Muscle of arm (tissue), 14 donors: ENCODE measurements at places on chromosomes 11 and 22. TPM values are rescaled to one million over a fixed set of nuclear protein-coding genes. Genes with fewer than 3 reads are reported as not detected.

Gene OTOG
- not detected for polyA plus RNA-seq

GRCh38 chr22:35170716-35171697 is 86.3 kb upstream of the HMGXB4 start:
- no peak for DNase-seq

GRCh38 chr11:113675003-113675561 is 31.0 kb downstream of the TMPRSS5 start:
- DNase-seq = no peak

Gene LDHAL6A
- polyA plus RNA-seq = 0.18 TPM

Gene KIF18A
- 4.8 TPM for polyA plus RNA-seq

- DNase-seq = no peak
These were observed 4.9 kb upstream of the SCN3B start for GRCh38 chr11:123659311-123659710.

DNA sequence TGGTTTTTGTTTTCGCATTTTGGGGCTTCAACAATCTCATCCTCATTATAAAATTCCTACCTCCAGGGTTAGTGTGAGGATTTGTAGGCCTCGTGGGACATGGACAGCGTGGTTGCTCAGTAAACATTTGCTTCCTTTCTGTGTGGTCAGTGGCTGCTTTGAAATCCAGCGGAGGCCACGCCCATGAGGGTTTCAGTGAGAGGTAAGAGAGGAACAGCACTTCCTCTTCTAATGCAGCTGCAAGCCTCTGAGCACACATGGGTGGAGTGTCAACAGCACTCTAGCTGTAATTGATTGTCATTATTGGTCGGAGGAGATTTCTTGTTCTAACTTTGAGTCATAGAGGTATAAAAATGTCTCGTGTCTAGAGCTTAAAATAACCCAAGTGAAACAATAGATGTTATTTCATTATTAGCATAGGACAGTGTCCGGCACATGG is 6.0 kb upstream of the ARHGAP42 start:
- DNase-seq = no peak

- DNase-seq = no peak
These were observed 232.2 kb upstream of the PITPNB start for GRCh38 chr22:28151151-28151816.

Gene TIGD3
- not detected for polyA plus RNA-seq

DNA sequence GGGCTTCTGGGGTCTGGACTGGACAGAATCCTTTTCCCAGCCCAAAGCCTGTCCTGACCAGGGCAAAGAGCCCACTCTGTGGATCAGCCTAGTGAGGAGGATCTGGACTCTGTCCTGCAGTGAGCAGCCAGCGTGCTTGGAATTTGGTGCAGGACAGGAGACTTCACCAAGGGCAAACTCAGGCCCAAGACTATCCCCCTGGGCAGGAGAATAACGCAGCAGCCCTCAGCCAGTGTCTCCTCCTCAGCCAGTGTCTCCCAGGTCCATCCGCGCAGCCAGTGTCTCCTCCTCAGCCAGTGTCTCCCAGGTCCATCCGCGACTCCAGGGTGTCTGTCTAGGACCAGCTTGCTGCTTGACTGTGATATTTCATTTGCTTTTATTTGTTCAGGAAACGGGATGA is 1334.0 kb downstream of the TBC1D22A start:
- DNase-seq = no peak

DNA sequence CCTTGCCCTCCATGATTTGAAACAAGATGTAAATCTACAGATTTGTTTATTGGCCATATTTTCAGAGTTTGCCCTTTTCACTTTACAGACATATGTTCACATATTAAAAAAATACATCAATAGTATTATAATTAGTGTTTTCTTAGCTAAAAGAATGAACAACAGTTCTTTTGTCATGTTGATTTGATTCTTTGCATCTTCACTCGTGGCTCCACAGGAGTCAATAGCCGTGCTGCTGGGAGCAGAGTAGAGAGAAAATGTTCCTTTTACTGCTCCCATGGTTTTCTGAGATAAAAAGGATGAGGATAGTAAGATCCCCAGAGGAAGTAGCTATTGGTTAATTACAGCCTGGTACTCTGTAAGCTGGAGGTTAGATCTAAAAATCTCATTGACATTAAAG is 151.2 kb downstream of the PGR start:
- DNase-seq = no peak

GRCh38 chr11:47399860-47400767 is 8.3 kb upstream of the SLC39A13 start:
- DNase-seq = no peak

DNA sequence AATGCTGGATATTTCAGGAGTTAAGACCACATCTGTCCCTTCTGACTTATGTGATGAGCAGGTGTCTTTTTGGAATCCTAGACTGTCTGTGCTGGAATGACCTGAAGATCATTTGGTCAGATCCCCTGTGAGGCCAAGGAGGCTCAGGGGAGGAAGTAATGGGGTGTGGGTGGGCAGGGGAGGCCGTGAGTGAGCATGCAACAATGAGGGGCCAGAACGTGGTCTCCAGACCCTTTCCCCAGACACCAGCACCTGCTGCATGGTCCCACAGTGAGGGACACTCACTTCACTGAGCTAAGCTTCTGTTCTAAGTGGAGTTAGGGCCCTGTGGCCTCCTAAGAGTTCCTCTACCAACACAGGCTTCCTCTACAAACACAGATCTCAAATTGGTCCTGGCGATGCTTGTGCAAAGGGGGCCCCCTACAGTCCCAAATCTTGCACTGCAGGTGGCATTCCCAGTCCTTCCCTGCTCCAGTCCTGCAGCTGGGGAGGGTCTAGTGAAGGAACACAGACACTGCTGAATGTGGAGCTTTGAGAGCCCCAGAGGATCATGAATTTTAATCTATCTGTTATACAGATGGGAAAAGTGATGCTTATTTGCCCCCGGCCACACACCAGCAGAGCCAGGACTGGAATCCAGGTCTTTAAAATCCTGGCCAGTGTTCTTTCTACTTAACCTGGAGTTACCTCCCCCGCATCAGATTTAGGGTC is 7.4 kb downstream of the USP2 start:
- peak; percentile 75 for DNase-seq

- DNase-seq = no peak
These were observed 88.1 kb downstream of the RRAS2 start for GRCh38 chr11:14270690-14271542.

- DNase-seq = no peak
These were observed 288.3 kb downstream of the CADM1 start for GRCh38 chr11:115215694-115216617.

- peak; percentile 26 for DNase-seq
These were observed 4.6 kb upstream of the RNF185 start for GRCh38 chr22:31155422-31155821.

Gene NEAT1
- polyA plus RNA-seq = 42.7 TPM

Gene MMP8
- not detected for polyA plus RNA-seq

GRCh38 chr11:110526323-110526722 is 96.6 kb downstream of the FDX1 start:
- no peak for DNase-seq

Gene DCHS1
- 48.1 TPM for polyA plus RNA-seq

DNA sequence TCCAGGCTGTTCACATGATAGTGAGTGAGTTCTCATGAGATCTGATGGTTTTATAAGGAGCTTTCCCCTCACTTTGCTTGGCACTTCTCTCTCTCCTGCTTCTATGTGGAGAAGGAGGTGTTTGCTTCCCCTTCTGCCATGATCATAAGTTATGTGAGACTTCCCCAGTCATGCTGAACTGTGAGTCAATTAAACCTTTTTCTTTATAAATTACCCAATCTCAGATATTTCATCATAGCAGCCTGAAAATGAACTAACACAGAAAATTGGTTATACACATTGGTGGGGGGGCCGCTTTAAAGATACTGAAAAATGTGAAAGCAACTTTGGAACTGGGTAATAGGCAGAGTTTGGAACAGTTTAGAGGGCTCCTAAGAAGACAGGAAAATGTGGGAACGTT is 741.1 kb upstream of the LUZP2 start:
- no peak for DNase-seq

DNA sequence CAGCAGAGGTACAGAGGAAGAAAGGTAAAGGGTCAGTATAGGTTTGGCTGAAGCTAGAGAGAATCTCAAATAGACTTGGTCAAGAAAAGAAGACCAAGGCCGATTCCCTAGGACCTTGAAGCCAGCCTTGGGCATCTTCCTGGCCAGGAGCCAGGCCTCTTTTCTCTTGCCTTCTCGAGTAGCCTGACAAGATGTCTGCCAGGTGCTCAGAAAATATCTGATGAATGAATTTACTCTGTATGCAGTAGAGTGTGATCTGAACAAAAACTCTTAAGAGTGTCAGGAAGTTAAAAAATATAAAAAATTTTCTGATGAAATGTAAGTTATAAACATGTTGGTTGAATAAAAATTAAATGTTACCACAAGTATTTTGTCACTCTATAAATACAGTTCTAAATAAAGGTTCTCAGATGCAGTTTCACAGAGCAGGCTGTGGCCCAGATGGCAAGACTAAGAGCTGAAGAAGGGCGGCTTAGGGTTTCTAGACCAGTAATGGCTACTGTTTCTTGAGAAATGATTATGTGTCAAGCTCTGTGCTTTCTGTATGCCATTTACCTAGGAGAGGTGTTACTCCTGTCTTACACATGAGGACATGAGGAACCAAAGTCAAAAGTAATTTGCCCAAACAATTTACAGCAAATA is 98.1 kb downstream of the ATXN10 start:
- no peak for DNase-seq

DNA sequence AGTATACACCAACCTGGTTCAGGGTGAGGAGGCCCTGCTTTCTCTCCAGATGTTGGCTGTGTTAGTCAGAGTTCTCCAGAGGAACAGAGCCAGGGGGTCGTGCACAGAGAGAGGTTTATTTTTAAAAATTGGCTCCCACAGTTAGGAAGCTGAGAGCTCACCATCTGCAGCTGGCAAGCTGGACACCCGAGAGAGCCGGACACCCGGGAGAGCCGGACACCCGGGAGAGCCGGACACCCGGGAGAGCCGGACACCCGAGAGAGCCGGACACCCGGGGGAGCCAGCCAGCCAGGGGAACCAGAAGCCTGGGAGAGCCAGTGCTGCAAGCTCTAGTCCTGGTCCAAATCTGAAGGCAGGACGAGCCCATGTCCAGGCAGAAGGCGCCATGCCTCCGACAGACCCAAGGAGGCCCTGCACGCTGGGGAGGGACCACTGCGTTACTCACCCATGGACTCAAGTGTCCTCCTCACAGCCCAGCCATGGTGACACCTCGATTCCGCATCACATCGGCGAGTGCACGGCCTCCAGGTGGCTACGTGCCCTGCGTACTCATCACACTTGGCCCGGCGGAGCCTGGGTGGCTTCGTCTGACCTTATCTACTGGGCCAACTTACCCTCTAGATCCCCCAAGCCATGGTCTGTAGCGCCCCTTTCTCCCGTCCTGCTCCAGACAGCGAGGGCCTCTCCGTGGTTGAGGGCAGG is 99.0 kb downstream of the BRD1 start:
- DNase-seq = no peak

GRCh38 chr11:66877588-66878385 is 20.9 kb downstream of the LRFN4 start:
- DNase-seq = no peak

GRCh38 chr11:102734650-102735049 is 9.9 kb upstream of the MMP8 start:
- no peak for DNase-seq

Gene SERPING1
- 91.4 TPM for polyA plus RNA-seq

Gene CNTN5
- polyA plus RNA-seq = 5.5 TPM

- no peak for DNase-seq
These were observed 67.3 kb upstream of the BARX2 start for GRCh38 chr11:129308241-129308865.

DNA sequence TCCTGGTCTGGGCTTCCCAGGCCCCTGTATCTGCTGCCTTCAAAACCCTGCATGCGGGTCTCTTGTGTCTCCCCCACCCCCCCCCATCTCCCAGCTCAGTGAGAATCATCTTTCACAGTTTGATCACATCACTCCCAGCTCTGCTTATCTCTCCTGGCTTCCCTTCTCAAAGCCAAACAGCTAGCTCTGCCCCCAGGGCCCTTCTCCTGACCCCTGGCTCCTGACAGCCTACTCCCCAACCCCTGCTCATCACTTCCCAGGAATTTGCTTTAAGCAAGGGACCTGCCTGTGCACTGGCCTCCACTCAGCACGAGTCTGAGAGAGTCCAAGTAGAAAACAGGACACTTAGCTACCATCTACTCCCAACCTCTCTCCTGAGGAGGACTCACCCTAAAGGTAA is 342.7 kb downstream of the TENM4 start:
- DNase-seq = no peak

Gene SEPTIN3
- 1.2 TPM for polyA plus RNA-seq

GRCh38 chr11:118928870-118929500 is 3.3 kb upstream of the BCL9L start:
- peak; percentile 92 for DNase-seq

DNA sequence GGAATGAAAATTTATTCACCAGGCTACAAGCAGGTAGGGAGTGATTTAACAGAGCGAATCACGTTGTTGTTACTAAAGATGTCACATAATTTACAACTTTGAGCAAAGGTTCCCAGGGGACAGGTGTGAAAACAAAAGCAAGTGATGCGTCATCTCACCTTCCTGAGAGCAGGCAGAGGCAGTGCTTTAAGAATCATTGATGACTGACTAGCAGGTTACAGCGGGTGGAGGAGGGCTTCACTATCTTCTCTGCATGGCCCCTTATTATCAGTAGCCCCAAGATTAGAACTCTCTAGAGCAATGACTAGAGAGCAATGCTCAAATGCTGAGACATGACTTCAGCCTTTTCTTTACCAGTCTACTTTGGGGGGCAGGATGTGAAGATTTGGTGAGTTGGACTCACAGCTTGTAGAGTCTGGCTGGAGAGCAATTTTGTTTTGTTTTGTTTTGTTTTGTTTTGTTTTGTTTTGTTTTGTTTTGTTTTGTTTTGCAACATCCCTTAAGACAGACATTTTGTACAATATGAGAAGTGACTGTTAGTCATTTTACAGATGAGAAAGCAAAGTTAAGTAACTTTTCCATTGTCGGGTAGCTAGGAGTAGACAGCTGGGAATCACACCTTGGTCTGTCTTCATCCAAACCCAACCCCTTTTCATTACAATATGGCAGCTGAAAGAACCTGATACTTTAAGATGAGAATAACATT is 84.8 kb downstream of the SLC1A2 start:
- no peak for DNase-seq
